Uterus (tissue), 4 donors: ENCODE measurements at places on chromosomes 5 and 9. TPM values are rescaled to one million over a fixed set of nuclear protein-coding genes. Genes with fewer than 3 reads are reported as not detected.

DNA sequence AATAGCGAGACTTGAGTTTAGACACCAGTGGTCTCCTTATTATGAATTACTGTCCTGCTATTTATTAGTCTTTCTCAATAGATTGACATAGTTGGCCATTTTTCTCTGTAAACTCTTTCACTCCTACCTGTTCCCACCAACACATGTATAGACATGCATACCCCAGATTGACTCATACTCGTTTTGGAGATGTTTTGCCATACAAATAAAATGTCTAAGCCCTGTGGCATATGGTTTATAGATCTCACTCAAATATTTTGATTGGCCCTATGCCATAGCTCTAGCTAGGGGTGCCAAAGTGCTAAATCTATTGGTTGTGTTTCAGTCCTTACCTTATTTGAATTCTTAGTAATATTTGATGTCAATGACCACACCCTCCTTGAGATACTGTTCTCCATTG, 42.3 kb downstream of the CAMK4 start:
- DNase-seq = no peak

DNA sequence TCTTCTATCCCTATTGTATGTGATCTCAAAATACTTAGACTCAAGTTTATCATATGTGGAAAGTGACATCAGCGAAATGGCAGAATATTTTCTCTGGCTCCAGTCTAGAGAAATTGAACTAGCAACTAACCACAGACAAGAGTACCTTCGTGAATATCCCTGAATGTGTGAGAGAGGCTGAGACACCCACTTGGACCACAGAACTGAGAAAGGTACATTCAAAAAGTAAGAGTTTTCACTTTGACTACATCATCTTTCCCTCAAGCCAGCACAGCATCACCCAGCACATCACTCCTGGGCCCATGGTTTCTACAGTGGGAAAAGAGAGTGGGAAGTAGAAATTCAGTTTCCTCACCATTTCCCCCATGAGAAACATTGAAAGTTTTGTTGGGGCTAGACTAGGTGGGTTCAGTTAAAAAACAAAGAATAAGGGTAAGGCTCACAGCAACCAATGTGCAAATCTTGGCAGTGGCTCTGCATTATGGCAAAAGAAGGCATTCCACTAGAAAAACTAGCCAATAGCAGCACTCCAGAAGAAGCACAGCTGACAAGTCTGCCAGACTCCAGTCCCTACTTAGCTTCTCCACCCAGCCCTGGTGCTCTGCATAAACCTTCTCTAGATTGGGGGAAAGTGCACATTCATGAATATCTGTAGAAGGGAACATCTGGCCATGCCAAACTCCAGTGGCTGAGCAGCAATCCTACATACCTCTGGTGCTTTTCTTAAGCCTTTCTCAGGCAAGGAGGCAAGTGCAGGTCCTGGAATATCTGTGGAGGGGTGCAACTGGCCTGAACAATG, 225.6 kb upstream of the VLDLR start:
- DNase-seq = no peak

GRCh38 chr5:106312360-106312759, 1358.4 kb downstream of the EFNA5 start:
- no peak for DNase-seq

CARTPT gene
- not detected for total RNA-seq

LECT2 gene
- not detected for total RNA-seq
